Tongue (tissue), 3 donors: ENCODE measurements at places on chromosomes 3 and 15. TPM values are rescaled to one million over a fixed set of nuclear protein-coding genes. Genes with fewer than 3 reads are reported as not detected.
A peak's percentile ranks its signal among the peaks of the same experiment; 100 is the strongest.

- DNase-seq: peak; percentile 71
These were observed 4.1 kb upstream of the GCSAM start for GRCh38 chr3:112136959-112137693.

DNA sequence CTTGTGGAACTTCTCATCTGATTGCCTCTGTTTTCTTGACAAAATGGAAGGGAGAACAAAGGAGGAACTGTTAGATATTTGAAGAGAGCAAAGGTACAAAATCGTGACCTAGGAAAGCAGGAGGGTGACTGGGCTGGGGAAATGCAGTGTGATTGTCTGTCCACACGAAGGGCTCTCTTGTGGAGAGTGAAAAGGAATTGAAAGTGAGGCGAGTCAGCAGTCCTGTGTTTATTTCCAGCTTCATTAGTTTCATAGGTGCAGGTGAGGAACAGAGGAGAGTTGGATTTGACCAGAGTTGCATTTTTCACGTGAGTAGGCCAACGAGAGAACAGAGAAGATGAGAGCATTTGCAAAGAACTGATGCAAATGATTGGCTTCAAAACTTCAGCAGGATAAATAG, 336.4 kb upstream of the SATB1 start:
- DNase-seq: no peak

SIDT1 gene
- 3.1 TPM for total RNA-seq

GRCh38 chr3:131303848-131304247, 77.7 kb upstream of the NUDT16 start:
- no peak for DNase-seq

ZNF662 gene
- 12.2 TPM for total RNA-seq
